ENCODE measurements at places on chromosomes 1 and 21. TPM values are rescaled to one million over a fixed set of nuclear protein-coding genes. Genes with fewer than 3 reads are reported as not detected.

The CYP4A22 gene
- total RNA-seq = not detected

The FCMR gene
- total RNA-seq = 1.0 TPM

The DPYD gene
- 15.6 TPM for total RNA-seq

The RAD54L gene
- 13.4 TPM for total RNA-seq

The MYOC gene
- not detected for total RNA-seq

The INAVA gene
- total RNA-seq = 0.34 TPM

The TUT4 gene
- total RNA-seq = 12.9 TPM

The LEFTY1 gene
- not detected for total RNA-seq

The FCRL6 gene
- total RNA-seq = not detected

The NECTIN4 gene
- total RNA-seq = 0.17 TPM

The CYP4A11 gene
- not detected for total RNA-seq

The DYNLT4 gene
- total RNA-seq = not detected

The FAM78B gene
- total RNA-seq = 0.17 TPM

The CIART gene
- total RNA-seq = 0.74 TPM

The PAPPA2 gene
- total RNA-seq = 0.30 TPM

Measured in bronchus fibroblast of lung (primary cell).